ENCODE measurements at places on chromosomes 6 and 20.
A peak's percentile ranks its signal among the peaks of the same experiment; 100 is the strongest.

DNA sequence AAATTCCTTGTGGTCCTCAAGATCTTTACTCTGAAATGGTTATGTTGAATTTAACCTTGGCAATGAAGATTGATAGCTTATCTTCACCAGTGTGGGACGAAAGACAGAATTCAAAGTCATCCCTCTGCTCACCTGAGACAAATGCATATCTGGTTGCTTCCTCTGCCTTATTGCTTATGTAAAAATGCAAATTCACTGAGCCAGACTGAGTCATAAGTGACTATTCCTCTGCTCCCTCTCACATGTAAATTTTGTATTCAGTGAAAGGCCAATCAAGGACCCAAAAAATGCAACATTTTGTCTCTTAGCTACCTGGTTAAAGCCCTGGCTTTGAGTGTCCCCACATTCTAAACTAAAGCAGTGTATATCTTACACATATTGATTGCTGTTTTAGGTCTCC is 593.1 kb upstream of the GJE1 start:
- no peak for DNase-seq

GRCh38 chr6:158552796-158553138 is 7.1 kb upstream of the TMEM181 start:
- no peak for DNase-seq

DNA sequence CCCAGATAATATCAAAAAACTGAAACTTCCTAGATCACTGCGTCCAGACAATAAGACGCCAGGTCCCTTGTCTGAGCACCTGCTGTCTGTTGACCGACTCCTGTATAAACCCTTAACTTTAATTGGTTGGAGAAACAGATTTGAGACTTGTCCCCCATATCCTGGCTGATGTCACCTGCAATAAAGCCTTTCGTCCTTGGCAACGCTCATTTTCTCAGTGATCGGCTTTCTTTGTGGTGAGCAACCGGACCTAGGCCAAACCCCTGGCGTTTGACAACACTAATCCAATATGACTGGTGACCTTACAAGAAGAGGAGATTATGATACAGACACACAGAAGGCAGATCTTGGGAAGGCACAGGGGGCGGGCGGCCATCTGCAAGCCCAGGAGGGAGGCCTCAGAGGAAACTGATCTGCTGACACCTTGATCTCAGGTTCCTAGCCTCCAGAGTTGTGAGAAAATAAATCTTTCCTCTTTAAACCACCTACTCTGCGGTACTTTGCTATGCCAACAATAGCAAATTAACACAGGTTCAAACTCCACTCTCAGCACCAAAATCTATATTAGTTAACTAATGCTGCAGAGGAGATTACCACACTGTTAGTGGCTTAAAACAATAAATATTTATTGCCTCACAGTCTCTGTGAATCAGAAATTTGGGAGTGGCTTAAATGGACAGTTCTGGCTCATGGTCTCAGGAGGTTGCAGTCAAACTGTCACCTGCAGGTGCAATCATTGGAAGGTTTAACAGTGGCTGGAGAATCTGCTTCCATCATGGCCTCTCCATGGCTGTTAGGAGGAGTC is 178.7 kb downstream of the OTOR start:
- DNase-seq, result no peak

DNA sequence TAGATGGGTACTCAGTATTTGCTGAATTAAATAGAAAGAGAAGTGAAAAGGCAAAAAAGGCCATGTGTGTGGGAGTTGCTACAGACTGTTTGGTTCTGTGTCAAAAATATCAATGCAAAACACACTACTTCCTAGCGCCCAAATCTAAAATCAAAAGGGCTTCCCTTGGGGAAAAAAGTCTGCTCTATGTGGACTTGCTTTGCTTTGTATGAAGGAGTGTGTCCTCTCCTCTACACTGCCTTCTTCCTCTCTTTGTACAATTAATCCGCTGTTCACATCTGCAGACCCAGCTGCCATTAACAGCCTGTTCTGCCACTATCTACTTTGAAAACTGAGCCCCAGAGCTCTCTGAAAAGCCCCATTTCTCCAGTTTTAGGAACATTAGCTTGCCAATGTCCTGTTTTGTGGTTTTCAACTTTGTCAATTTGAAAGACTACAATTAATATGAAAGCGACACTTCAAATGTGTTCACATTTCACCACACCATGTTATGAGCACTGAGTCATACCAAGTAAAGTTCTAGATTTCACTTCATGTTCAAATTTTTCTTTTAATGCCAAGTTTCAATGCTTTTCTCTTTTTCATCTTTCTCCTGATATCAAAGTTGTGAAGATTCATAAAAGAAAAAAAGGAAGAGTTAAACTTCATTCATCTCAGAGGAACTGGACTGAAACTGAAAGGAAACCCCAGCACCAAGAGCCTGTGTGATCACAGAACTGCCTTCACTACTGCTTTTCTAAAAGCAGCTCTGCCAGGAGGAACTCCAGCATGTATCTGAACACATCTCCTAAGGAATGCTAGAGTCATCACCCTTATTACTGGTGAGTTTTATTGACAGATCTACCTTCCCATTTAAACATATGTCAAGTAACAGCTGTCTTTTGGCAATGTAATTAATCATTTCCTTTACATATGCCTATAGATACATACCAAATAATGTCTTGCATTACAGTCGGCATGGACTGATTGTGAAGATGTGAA is 102.6 kb downstream of the KIF13A start:
- no peak for DNase-seq

GRCh38 chr20:20497242-20497978 is 129.5 kb downstream of the INSM1 start:
- DNase-seq, result no peak

DNA sequence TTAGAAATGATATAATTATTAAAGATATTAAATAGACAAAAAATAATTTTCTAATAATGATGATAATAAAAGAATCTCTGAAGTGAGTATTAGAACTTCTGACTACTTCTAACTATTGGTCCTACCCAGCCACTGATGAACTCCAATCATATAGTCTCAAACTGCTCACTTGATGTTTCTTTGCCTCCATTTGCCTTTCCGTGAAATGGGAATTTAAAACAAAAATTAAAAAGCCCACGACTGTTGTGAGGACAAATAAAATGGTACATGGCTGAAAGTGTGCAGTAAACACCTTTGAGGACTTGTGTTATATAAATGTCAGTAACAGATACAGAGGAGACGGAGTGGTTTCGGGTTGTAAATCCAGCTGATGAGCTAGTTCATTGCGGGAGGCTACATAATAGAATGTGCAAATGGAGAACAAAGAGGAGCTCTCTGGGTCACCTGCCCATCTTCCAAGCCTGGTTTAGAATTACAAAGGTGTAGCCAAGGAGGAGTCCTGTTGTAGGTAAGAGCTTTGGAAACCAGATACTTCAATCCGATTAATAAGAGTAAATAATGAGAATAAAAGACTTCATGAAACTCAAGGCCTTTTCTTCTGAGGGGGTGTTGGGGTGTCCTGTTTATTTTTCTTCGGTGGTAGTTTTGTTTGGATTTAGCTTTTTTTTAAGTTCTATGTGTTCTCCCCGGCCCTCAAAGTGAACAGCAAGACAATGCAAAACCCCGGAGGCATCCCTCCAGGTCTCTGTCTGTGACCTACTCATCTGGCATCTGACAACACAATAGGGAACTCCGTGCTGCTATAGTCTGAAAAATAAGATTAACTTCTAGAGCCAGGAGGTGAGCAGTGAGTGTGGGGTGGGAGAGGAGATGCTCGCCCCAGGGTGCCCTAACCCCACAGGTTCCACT is 4.4 kb upstream of the PXDC1 start:
- DNase-seq, result no peak

DNA sequence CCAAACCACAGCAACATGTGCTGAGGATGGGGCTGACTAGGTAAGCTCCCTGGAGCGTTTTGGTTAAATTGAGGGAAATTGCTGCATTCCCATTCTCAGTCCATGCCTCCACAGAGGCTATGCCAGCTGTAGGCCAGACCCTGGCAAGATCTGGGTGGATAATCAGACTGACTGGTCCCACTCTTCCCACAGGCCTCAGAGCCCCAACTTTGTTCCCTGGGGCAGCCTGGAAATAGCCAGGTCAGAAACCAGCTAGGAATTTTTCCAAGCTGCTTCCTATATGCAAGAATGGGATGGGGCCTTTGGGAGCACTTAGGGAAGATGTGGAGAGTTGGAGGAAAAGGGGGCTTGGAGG is 1.5 kb upstream of the VEGFA start:
- DNase-seq, result no peak

- DNase-seq, result no peak
These were observed 76.2 kb upstream of the RPS6KA2 start for GRCh38 chr6:166703149-166703710.

DNA sequence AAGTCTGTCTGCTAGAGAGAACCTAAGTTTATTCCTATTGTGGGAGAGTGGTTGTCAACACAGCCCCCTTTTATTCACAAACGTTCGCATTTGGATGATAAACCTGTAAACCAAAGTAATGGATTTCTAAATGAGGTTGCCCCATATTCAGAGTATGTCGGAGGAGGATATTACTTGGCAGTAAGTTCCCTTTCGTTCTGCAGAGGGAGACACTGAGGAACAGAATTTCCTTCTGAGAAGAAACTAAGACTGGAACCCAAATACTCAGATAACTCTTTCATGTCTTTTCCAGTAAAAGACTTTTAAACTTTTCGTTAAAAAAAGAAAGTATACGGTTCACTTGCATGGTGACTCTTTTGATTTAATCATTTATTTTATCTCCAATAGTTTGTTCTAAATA is 754.6 kb upstream of the MMS22L start:
- no peak for DNase-seq

GRCh38 chr6:27188061-27188884 is 59.2 kb upstream of the PRSS16 start:
- peak; percentile 18 for DNase-seq

- no peak for DNase-seq
These were observed 33.9 kb downstream of the SCAF8 start for GRCh38 chr6:154767003-154767723.

GRCh38 chr6:170165085-170165470 is 125.8 kb downstream of the DLL1 start:
- DNase-seq, result no peak

DNA sequence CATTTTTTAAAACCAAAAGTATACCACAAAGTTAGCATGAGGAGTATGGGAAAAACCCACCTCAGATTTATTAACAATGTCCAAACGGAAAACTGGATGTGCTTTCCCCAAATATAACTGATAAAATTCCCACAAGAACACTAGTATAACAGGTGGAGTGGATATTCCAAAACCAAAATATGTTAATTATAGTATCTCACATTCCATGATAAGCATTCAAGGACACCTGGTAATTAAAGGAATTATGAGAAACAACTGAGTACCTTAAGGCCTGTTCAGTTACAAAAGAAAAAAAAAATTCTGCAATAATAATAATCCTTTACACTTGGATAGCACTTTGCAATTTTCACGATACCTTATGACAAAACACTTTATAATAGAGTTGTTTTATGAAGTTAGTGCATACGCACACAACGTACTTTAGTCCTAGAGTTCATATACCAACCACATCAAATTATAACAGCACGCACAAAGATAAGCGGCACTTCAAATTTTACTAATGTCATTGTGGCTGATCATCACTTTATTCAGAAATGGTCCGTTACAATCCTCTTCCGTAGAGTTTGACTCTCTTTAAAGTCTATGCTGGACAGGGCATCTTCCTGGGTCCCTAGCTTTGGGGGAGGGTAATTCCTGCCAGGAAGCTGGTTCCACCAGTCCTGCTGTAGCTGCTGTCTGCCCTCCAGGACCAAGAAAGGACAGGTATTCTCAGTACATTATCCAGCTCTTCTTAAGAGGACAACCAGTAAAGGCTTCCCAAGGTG is 1.7 kb downstream of the CDK19 start:
- no peak for DNase-seq

DNA sequence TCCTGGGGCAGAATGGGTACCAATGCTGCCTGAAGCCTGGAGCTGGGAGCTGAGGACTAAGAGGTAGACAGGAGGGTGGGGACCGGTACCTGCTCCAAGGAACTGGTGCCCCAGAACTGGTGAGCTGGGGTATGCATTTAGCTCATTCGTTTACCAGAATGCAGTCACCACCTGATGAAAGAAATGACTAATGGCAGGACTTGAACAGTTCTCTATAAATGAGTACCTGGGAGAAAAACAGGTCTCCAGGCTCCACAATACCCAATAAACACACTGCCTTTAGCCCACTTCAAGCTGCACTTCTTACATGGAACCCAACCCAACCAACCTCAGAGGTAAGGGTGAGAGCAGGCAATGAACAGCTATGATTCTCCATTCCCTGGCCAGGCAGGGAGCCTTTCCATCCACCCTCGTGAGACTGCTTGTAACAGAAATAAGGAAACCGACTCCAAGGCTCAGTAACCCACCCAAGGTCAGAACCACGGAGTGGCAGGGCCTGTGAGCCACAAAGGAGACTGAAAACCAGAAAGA is 15.4 kb downstream of the FKBP1A start:
- DNase-seq, result no peak

GRCh38 chr6:5323979-5324378 is 62.7 kb downstream of the FARS2 start:
- no peak for DNase-seq

DNA sequence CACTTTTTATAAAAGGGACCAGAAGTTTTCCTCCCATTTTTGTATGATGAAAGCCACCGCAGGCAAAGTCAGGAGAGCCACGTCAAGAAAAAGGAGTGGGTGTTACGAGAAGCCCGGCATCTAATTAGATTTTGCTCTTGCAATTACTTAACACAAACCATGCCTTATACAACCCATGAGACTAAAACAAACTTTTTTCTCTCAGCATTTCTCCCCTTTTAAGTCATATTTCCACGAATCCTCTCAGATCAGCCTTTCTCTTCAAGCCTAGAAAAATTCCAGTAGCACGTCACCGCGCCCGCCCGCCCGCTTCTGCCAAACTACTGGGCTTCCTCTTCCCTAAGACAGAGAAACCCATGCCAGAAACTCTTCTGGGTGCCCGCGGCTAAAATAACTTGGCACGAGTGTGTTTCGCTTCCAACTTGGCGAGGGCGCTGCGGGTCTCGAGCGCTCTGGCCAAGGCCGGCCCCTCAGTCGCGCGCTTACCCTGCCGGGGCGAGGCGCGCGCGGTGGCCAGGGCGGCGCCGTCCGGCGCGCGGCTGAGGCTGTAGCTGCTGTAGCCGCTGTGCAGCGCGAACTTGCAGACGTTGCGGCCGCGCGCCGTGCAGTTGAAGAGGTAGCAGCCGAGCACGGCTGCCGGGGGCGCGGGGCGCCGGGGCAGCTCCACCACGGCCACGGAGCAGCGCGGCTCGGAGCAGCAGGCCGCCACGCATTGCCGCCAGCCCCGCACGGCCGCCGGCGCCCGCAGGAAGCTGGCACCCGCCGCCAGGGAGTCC is 1.0 kb downstream of the LRP11 start:
- no peak for DNase-seq

DNA sequence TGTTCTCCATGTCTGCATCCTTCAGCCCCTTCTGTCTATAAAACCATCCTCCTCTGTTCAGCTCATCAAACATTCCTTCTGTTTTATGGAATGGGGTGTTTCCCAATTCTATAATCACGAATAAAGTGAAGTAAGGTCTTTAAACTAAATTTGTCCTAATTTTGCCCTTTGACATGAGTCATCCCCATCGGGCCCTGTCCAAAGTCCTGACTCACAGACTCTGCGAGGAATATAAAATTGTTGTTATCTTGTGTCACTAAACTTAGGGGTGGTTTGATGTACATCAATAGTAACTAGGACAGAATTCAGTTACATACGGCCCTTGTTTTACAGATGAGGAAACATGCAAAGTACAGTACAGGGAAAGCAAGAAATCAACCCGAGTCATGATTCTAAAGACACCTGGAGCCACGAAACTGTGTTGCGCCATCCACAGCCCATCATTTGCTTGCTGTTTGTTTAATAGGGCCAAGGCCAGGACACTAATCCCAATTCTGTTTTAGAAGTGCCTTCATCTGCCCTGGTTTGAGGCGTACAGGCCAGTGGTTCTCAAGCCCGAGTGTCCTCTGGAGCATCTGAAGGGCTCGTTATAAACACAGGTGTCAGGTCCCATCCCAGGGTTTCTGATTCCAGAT is 2.8 kb downstream of the ACSS1 start:
- DNase-seq, result no peak
